RWPE1 (cell line): ENCODE measurements at places on chromosomes 7 and 10.

DNA sequence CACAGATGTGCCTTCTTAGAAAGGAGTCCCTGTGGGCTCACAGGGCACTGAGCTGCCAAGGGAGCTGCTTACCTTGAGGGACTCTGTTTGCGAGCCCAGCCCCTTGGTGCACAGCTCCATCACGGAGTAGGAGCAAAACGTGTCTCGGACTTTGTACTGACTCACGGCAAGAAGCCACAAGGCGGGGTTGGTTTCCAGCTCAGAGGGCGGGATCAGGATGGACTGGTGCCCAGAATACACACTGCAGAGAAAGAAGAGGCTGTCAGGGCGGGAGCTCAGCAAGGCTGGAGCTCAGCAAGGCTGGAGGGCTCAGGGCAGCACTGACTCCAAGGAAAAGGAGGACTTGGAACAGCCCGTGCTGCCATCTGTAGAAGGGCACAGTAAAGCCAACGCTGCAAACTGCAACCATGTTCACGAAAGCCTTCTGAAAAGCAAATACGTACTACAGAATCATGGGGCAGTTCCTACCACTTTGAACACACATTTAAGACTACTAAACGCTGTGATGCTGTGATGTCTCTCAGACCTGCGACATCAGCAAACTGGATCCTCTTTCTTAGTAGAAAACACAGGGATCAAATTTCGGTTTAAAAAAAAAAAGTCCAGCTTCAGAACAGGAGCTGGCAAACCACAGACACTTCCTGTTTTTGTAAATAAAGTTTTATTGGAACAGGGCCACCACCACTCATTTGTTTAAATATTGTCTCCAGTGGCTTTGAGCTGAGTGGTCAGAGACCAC lies 194.3 kb downstream of the ZMYND11 start:
- DNase-seq: peak; percentile 86

- DNase-seq: no peak
Measured at GRCh38 chr10:27986821-27987220, 12.1 kb downstream of the ODAD2 start.

DNA sequence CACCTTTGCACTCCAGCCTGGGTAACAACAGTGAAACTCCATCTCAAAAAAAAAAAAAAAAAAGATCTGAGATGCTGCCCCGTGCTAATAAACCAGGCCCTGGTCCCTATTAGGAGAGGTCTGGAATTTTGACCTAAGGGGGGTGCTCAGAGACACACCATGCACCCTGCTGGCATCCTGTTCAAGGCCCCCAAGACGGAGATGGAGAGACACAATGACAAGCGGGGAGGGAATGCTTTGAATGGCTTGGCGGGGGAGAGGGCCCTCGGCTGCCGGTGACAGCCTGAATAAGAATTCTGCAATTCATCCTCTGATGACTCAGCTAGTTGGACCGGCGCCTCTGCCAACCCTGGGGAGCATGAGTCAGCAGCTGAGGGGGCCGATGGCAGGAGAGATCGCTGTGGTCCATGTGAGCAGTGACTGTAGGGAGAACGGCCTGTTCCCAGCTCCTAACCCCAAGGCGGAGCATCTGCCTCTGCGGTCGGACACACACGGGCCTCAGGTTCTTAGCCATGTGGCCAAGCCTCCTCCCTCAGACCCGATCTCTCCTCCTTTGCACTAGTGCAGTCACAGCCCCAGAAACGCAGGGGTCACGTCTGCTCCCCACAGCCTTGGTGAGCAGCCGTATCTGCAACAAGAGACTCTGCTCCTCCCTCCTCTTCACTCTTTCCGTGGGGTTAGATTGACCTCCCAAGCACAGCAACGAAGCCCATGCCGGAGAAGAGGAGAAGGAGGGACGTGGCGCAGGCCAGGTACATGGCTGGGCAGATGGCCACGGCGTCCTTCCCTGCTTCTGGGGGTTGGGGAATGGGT lies 14.9 kb downstream of the TRIM56 start:
- peak; percentile 96 for DNase-seq

GRCh38 chr10:51145375-51145774 lies 71.1 kb downstream of the PRKG1 start:
- no peak for DNase-seq

- DNase-seq: peak; percentile 79
Measured at GRCh38 chr7:16916105-16916639, 34.4 kb upstream of the AGR3 start.

- DNase-seq: no peak
Measured at GRCh38 chr7:28753613-28754012, 204.5 kb downstream of the TRIL start.

DNA sequence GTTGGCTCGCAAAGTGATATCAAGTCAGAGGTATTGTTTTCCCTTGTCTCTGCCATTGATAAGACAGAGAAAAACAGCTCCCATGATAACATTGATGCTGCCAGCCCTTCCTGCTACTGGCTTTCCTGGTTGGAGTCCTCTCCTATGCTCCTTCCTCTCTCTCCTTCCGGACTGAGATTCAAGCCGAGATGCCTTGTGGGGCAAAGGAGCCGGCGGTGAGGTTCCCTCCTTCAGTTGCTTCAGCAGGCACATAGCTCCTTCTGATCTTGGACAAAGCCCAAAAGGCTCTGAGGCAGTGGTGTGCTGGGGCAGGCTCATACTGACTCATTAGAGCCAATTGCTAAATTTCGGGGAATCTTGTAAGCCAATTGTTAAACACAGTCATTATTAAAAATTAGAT lies 8.8 kb upstream of the ZCCHC24 start:
- peak; percentile 82 for DNase-seq

DNA sequence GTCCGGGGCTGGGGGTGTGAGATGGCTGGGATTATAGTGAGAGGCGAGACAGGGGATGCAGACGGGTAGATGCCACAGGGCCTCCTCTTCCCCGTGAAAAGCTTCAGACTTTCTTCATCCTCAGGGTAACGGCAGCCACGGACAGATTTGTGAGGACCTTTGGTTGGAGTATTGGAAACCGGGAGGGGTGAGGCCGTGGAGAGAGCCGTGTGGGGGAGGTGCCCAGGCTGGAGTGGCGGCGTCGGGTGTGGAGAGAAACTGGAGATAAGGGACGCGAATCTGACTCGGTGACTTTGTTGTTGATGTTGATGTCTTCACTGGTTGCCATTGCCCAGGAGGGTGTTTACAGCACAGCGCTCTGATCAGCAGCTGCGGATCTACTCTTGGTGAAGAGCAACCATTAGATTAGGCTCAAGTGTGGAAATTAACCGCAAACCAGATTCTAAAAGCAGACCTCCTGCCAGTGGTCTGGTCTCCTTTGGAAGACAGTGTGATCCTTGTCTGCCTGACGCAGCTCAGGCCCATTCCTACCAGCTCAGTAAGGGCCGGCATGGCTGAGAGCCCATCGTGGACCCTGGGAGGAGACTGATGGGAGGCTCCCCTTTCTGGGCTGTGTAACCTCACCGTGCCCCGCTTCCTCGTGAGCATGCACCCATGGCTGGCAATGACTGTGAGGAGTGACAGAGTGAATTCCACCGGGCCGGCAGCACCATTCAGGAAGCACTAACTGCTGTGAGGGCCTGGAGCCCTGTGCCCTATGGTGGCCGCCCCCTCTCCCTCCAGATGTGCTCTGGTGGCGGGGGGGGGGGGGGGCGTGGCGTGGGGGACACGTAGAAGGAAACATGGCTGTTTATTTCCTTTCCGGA lies 90.3 kb downstream of the INPP5A start:
- no peak for DNase-seq

GRCh38 chr7:16502303-16502702 lies 24.3 kb upstream of the LRRC72 start:
- DNase-seq: no peak

GRCh38 chr10:104622598-104623209 lies 18.4 kb upstream of the SORCS3 start:
- peak; percentile 78 for DNase-seq

DNA sequence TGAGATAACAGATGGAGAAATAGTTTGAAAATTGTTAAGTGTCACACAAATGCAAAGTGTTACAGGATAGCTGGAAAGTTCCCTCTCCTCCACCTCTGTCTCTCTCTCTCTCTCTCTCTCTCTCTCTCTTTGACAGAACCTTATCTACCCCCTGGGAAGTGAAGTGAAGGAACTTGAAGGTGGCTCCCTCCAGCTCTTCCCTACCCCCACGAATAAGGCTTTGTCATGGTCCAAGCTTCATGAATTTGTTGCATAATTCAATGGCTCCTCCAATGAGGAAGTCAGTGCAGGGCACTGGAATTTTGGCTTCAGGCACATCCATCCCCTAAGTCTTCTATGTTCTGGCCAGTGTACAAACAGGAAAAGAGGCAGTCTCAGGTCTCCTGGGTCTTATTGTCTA lies 66.4 kb downstream of the CDHR3 start:
- no peak for DNase-seq

DNA sequence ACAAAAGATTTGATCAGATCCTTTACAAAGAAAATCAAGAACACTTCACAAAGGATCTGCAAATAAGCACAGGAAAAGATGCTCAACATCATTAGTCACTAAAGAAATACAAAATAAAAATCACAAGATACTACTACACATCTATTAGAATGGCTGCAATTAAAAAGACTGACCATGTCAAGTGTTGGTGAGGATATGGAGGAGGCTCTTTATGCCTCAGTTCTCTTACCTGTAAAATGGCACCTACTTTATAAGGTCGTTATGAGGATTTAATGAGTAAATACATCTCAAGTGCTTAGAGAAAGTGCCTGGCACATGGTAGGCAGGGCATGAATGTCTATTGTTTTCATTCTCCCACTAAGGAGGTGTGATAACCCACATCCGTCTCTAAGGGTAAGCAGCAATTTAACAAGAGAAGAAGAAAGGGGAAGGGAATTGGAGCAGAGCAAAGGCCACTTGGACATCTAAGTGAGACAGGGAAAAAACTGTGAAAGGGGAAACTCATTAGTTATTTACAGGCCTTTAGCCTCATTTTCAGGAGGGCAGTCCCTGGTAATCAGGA lies 157.5 kb upstream of the NFE2L3 start:
- DNase-seq: no peak

DNA sequence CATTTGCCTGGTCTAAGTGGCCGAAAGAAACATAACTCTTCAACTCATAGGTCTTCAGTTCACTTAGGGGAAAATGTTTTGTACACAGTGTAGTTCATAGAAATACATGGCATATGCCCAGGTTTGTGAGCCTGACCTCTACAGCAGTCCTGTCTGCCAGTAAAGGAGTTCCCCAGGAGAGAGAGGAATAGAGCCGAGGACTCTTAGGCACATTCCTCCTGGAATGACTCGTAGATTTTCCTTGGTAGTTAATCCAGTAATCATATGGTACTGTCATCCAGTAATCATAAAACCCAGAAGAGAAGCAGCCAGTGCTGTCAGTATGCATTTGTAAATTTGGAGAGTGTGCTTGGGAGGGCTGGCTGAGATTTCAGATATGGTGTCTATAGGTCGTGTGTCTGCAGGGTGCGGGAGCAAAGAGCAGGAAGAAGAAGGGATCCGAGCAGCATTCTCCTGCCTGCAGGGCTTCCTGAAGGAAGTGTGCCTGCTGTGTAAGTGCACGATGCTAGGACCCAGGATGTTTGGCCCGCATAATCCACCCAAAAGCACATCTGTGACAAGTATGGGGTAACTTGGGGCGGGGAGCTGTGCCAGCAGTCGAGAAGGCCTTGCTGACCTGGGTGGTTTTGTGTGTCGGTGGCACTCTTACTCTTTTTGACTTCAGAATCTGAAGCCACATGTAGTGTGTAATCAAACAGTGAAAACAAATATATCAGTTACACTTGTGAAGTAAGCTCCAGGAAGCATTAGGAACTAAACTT lies 13.9 kb downstream of the EIF4H start:
- peak; percentile 39 for DNase-seq

DNA sequence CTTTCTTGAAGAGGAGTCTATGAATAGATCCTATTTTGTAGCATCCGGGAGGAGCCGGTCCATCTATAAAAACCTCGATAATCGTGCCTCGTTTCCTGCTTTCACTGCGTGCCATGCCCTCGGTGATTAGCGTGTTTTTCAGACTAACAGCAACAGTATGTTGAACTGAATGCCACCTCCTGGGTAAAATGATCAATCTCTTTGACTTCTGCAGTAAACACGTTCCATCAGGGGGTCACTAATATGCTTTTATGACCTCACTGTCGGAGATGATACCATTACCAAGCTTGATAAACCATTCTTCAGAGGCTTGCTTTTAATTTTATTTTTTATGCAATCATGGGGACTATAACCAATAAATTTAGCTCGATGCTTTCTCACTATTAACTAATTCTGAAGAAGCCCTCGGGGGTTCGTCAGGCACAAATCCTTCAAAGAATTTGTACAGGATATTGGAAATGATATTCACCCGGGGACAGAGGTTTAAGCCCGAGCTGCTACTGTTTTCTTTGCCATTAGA lies 228.3 kb downstream of the ADARB2 start:
- no peak for DNase-seq

DNA sequence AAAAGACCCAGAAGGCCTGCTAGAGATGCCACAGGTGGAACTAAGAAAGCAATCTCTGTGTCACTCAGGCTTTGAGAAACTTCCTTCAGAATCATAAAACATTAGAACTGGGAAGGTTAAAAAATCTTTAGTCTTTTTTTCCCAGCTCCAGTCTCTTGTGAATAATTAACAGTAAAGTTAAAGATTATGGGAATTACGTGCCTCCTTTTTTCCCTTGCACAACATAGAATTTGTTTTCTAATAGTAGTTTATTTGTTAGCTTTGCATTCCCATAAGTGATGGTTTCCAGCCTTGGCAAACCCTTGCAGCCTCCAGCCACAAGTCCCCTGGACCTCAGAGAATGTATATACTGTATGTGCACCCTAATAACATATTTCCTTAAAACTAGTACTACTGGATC lies 128.3 kb downstream of the TPST1 start:
- no peak for DNase-seq

GRCh38 chr7:2843711-2844152 lies 376 bp downstream of the GNA12 start:
- DNase-seq: no peak

DNA sequence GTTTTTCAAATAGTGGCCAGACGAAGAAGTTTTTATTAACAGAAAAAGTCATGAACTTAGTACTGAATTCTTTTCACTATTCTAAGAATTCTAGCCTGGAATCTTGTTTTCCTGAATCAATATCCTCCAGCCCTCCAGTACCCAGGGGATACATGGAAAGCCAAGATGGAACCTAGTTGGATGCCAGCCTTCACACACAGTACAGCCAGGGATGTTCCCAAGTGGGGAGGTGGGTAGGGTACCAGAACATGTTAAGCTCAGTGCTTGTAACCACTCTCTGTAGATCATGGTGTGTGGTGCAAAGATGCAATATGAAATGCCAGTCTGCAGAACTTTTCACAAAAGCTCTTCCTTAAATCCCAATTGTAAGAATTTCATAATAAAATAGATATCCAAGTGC lies 128.0 kb downstream of the POU6F2 start:
- no peak for DNase-seq
